ENCODE measurements at places on chromosomes 5 and 9. TPM values are rescaled to one million over a fixed set of nuclear protein-coding genes. Genes with fewer than 3 reads are reported as not detected.

DNA sequence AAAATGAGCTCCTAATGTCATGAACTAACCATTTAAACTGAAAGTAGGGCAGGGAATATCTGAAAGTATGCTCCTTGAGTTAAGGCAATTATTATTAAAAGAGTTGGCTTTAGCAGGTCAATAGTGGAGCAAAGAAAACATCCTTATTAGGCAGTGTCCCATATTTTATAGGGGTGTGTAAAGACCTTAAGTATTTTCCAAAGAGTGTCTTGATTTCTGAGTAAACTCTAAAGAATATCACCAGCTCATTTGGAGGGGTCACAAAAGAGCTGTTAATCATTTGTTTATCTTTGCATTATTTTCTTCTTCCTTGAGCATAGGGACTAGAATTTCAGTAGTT lies 109.3 kb downstream of the MUSK start:
- no peak for DNase-seq

- no peak for DNase-seq
Observed at GRCh38 chr9:6811436-6811835, 53.7 kb downstream of the KDM4C start.

DNA sequence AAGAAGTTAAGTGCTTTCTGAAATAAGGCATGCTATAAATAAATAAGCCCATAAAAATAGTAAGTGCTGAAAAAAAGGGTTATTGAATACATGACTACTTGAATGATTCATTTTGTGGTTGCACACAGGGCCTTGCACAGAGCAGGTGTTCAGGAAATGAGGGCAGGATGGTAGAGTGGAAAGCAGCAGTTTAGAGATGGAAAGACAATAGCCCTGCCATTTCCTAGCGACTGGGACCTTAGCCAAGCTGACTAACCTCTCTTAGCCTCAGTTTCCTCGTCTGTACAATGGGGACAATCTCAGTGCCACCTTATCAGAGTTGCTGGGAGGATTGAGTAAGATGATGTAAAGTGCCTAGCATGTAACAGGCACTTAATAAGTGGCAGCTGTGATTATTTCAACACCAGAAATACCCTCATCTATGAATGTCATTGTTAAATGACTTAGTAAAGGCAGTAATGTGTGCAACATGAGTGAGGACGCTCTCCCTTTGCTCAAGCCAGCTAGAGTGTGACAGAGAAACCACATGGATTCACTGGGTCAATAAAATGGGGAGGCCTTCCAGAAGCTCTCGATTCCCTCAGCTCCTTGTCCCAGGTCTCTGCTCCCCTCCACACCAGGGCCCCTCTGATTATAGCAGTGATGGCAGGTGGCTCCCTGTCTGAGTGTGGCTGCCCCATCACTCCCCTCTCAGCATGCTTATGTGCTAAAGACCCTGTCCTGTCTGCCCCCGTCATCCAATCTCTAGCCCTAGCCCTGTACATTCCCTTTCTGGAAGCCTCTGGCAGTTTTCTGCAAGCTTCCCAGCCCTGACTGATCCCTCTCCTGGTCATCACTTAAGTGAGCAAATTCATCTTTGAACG lies 16.0 kb upstream of the PHF19 start:
- DNase-seq: peak; percentile 68

DNA sequence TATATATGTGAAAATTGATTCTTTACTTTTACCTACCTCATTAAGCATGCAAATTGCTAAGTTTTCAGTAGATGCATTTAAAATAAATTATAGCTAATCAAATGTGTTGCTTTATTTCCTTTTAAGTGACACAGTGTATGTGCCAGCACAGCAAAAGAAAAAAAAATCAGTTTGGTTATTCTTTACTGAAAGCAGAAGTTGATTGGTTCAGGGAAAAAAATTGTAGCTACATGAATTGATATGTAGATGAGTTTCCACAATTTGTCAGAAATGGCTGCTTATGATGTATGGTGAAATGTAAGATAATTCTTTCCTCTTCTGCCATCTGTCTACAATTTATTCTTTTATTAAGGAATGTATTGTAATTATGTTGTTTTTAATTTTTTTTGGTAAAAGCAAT lies 57.8 kb downstream of the PARP8 start:
- DNase-seq: no peak

GRCh38 chr9:116055536-116055935 lies 98.1 kb upstream of the PAPPA start:
- no peak for DNase-seq

DNA sequence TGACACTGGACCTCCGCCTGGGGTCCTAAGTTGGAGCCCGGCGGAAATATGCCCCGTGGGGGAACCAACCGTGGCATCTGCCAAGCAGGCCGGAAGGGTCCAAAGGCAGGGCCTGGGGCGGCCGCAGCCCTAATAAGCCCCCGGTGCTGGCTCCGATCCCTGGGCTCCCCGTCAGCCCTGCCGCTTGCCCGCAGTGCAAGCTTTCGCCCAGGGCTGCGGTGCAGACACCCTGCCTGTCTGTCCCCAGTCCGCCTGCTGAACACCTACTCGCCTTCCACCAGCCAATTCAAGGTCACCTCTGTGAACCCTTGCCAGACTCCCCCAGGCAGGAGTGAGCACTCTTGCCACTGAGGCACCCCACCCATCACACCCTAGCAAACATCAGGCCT lies 502 bp upstream of the PTGR1 start:
- DNase-seq: no peak

DNA sequence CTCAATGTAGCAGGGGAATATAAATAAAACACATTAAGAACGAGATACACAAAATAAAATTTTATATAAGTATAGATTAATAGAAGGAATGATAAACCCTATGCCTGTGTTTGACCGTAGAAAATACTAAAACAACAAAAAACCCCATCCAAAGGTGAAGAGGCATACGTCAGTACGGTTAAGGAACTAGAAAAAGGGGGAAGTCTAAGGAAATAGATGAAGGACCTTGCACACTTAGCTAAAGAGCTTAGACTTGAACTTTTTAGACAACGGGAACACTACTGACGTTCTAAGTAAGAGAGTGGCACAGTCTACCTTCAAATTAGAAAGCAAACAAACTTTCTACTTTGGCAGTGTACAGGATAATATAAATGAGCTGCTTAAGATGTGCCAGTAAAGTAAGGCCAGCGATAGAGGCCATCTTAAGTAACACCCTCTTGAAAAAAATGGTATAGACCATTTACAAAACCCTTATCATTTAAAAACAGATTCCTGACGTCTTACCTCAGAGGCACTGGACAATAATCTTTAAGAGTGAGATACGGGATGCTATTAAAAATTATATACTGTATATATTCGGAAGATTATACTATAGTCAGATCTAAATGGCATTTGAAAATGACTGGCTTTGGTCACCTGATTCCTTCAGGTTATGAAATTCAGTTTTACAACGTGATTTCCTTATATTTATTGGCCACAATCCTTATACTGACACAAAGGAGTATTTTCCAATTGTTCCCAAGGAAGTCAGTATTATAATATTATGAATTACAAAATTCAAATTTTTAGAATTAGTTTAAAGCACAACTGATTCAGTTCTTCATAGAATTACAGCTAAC lies 8.5 kb downstream of the PANK3 start:
- no peak for DNase-seq

DNA sequence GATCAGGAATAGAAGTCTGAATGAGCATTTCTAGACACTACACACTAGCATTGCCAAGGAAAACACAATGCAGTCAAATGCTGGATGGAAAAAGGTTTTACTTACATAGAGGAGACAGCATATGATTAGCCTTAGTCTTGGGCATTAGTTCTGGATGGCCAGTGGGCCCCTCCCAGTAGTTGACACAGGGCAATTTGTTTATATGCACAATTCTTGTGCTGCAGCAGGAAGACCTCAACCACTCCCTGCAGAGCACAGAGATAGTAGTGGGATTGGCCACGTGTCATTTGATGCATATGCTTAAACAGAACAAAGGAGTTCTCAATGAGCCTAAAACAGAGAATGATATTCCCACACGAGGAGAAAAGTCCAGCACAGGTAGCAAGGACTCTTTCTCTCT lies 1496.2 kb upstream of the CDH6 start:
- no peak for DNase-seq

- no peak for DNase-seq
Observed at GRCh38 chr5:756171-756570, 28.4 kb downstream of the ZDHHC11B start.

- DNase-seq: no peak
Observed at GRCh38 chr9:95327239-95327865, 9.8 kb upstream of the FANCC start.

OR1J2 gene
- not detected for polyA plus RNA-seq

SNCAIP gene
- polyA plus RNA-seq: 10.7 TPM

LRRC70 gene
- polyA plus RNA-seq: 0.71 TPM

SLC6A18 gene
- not detected for polyA plus RNA-seq

Measured in AG04450 (cell line).